Muscle of leg (tissue), 16 donors: ENCODE measurements at places on chromosomes 6 and 20. TPM values are rescaled to one million over a fixed set of nuclear protein-coding genes. Genes with fewer than 3 reads are reported as not detected.

- DNase-seq, result peak; percentile 45
These were observed 1.1 kb upstream of the AFDN start for GRCh38 chr6:167825332-167826229.

- no peak for DNase-seq
These were observed 566.4 kb downstream of the BMP2 start for GRCh38 chr20:7333841-7334240.

GRCh38 chr6:92109256-92109655 is 1310.1 kb downstream of the EPHA7 start:
- DNase-seq, result no peak

- DNase-seq, result no peak
These were observed 186.4 kb upstream of the MMS22L start for GRCh38 chr6:97469451-97469850.

Gene CAP2
- 201 TPM for polyA plus RNA-seq

Gene CEP85L
- polyA plus RNA-seq, result 14.7 TPM

Gene SPAG4
- polyA plus RNA-seq, result 2.8 TPM
